ENCODE measurements at places on chromosomes 16 and 17.
A peak's percentile ranks its signal among the peaks of the same experiment; 100 is the strongest.

DNA sequence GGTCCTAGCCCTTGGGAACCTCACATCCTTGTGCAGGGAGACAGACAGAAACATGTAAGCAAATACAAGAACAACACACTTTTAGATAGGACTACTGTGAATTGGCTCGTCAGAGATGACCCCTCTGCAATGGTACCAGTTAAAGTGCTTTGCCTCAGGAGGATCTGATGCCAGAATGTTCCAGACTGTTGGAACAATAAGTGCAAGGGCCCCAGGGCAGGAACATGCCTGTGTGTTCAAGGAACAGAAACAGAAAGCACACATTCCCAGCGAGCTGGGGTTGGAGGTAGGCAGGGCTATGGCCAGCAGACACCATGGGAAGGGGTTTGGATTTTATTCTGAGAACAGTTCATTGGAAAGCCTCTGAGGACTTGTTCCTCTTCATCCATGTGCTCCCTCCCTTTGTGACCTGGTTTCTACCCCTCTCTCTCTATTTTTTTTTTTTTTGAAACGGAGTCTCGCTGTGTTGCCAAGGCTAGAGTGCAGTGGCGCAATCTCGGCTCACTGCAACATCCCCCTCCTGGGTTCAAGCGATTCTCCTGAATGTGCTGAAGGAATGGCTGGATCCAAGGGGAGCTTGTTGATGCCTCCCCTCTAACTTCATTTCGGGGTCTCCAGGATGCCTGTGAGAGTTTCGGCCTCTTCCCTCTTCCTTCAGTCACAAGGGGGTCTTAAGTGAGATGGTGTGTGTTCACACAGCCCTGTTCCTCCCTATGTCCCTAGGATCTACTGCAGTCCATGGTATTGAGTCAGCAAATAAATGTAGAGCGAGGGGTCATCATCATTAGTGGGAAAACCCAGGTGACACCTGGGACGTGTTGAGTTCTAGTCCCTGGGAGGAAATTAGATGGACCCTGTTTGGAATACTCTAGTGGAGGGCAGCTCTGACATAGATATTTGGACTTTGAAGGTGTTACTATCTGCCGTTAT is 6.4 kb downstream of the STAT5A start:
- no peak for DNase-seq

DNA sequence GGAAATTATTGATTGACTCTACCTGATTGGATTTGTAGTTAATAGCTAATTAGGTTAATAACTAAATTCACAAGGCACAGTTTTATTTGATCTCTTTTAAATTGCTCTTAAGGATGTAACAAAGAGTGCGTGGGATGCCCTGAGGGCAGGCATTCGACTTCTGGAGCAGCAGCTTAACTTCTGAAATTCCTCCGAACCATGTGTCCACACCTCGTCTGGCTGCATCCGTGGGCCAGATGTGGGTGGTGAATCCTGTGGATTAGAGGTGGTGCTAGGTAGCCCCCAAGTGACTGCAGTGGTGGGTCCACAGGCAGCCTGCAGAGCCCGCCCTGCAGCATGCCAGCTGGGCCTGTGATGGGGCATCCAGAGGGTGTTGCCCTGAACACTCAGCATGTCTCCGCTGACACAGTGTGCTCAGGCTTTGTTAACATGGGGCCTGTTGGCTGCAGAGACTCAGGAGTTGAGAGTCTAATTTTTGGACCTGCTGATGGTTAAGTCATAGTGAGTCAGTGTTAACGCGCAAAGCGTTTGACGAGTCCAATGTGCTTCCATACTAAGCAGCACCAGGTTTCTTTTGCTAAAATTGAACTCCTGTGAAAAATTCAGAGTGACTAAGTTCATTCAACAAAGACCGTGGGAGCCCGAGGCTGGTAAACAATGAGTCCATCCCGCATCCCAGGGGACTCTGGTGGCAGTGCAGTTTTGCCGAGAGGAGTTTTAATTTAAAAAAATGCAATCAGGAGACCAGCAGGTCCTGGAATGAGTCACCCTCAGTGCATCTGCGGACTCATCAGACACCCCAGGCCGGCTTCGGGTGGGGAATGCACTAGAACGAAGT is 3.8 kb upstream of the NPB start:
- DNase-seq: no peak

- no peak for DNase-seq
Observed at GRCh38 chr17:70886648-70887047, 717.3 kb downstream of the KCNJ2 start.

DNA sequence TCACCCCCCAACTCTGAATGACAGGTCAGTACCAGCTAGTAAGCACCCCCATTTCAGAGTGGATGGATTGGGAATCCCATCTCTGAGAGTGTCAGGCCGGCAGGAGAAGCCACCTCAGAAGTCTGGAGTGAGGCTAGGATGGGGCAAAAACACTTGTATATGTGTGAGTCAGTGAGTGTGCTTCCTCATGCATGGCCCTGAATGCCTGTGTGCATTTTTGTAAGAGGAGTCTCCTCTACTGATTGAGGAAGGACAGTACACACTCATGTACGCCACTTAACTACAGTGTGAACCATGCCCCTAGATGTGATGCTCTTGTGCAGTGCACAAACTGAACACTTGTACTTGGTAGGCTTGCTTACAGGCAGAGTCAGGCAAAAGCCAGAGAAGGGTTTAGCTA is 22.3 kb upstream of the NAGS start:
- no peak for DNase-seq

- DNase-seq: no peak
Observed at GRCh38 chr17:38602453-38602852, 3.3 kb downstream of the SRCIN1 start.

- no peak for DNase-seq
Observed at GRCh38 chr16:19008245-19009169, 24.8 kb downstream of the TMC7 start.

GRCh38 chr17:30112794-30113193 is 3.8 kb upstream of the NSRP1 start:
- no peak for DNase-seq

DNA sequence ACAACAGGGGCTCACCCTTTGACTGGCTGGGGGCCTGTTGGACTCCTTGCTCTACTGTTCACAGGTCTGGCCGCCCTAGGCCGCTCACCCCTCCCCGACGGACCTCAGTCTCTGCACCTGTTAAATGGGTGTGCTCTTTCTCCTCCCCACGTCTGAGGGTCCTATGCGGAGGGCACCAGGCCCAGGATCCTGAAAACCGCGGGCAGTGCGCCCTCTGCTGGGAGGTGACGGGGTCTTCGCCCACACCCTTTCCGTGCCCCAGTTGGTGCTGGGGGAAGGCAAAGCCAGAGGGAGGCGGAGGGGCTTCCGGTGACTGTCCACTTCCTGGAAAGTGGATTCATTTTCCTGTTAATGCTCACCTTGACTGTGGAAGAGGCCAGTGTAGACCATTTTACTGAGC is 1010.9 kb downstream of the KCNJ18 start:
- no peak for DNase-seq

DNA sequence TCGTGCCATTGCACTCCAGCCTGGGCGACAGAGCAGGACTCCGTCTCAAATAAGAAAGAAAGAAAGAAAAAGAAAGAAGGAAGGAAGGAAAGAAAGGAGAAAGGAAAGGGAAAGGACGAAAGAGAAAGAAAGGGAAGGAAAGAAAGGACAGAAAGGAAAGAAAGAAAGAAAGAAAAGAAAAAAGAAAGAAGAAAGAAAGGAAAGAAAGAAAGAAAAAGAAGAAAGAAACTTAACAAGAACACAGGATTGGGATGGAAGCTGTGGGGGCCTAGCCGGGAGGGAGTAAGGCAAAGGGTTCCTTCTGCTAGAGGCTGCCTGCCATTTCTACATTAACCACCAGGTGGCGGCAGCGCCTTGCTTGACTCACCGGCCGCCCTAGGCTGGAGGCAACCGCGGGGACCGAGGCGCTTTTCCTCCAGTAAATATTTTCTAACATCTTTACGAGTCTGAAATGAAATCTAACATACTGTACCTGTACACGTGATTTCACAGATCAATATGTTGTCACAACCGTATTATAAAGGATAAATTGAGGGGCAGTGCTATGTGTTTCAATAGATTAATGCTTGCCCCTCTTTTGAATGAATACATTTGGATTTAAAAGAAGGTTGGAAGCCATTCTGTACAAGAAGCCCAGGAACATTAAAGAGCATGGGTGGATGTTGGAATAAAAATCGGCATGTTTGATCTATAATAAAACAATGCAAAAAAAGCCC is 6.1 kb downstream of the GJD3 start:
- peak; percentile 87 for DNase-seq

DNA sequence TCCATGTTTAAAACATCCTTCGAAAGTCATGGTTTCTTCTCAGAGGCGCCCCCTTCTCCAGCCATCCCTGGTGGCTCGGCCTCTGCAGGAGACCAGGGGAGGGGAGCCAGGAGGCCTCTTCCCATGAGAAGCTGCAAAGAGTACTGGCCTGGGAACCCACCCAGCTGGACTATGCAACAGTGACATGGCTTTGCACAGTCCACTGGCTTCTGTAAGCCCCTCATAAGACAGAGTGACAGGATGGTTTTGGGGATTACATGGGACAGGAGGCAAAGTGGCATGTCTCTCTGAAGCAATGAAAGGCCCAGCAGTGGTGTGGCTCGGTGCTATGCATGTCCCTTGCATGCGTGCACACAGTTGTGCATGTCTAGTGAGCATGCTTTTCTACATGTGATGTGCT is 99.5 kb downstream of the C16orf78 start:
- no peak for DNase-seq

DNA sequence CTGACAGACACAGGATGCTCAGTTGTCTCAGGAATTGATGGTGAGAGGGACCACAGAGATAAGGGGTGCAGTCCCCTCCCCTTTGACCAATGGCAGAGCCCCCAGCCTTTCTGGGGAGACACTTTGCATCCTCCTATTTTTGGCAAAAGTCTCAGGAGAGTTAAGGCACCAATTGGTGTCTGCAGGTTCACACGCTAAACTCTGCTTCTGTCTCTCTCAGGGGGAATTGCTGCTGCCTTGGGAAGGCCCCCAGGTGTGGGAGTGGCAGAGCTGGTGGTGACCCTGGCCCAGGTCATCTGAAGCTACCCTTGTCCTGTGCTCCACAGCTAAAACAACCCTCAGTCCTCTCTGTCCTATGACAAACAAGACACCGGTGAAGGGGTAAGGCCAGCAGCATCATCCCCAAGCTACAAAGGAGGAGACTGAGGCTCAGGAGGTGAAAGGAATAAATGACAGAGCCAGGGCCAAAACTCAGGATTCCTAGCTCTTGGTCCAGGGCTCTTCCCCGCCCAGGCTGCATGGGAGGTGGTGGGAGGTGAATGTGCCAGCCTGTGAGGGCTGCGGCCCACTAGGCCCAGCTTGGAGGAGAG is 20.3 kb downstream of the OSBPL7 start:
- DNase-seq: no peak

- no peak for DNase-seq
Observed at GRCh38 chr16:19936441-19936840, 51.8 kb upstream of the GPRC5B start.

DNA sequence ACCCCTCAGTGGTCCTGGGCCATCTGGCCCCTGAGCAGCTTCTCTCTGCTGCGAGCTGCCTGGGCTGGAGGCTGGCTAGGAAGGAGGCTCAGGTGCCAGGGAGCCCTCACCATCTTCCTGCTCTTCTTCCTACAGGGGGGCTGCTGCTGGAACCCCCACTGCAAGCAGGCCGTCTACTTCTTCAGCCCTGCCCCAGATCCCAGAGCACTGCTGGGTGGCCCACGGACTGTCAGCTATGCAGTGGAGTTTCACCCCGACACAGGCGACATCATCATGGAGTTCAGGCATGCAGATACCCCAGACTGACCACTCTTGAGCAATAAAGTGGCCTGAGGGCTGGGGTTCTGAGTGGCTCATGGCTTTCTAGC is 46.1 kb downstream of the PRMT7 start:
- DNase-seq: no peak

DNA sequence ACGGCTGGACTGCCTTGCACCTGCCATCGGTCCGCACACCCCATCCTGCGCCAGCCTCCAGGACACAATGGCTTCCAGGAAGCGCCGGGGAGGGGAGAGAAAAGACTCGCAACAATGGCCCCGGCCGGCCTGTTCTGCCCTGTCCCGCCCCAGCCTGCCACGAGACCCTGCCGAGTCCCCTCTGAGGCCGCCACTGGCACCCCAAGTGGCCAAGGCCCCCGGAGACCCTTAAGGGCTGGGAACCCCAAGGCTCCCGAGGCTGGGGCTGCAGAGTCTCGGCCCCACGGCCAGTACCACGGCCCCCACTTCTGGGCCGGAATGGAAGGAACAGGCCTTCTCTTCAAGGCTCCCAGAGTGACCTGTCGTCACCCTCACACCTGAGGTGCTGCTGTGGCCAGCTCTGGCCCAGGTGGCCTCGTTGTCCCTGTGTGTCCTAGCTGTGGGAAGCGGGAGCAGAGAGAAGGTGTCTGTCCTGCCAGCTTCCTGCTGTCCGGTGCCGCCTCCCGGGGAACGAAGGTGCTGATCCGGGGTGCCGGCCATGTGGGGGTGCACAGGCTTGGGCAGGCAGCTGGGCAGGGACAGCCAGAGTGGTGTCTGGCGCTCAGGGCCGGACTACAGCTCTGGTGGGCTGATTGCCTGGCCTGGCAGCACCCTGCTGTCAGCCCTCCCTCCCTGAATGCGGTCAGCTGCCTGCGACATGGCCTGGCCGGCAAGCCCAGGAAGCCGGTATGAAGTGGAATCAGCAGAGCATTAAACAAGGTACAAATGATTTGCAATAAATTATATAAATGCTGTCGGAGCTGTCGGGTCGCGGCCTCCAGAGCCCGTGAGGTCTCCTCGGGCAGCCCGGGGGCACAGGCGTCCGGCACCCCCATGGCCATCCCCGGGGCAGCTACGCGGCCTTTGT is 8.2 kb upstream of the CACNA1H start:
- no peak for DNase-seq

DNA sequence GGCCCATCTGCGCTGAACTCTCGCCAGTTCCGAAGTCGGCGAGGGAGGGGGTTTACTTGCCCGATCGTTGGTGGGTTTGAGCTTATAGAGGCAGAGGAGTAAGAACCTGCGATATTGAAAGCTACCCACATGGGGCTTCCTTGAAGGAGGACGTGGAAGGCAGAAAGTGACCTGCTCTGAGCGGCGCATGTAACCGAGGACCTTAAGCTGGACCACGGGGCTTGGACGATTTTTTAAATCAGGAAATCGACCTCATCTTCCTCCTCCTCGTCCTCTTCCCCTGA is 2.0 kb downstream of the PRAC2 start:
- no peak for DNase-seq

- no peak for DNase-seq
Observed at GRCh38 chr17:65660947-65661346, 99.5 kb upstream of the AXIN2 start.

- DNase-seq: no peak
Observed at GRCh38 chr17:37608351-37609169, 658 bp downstream of the SYNRG start.
